ENCODE measurements at places on chromosomes 16 and 17.
A peak's percentile ranks its signal among the peaks of the same experiment; 100 is the strongest.

DNA sequence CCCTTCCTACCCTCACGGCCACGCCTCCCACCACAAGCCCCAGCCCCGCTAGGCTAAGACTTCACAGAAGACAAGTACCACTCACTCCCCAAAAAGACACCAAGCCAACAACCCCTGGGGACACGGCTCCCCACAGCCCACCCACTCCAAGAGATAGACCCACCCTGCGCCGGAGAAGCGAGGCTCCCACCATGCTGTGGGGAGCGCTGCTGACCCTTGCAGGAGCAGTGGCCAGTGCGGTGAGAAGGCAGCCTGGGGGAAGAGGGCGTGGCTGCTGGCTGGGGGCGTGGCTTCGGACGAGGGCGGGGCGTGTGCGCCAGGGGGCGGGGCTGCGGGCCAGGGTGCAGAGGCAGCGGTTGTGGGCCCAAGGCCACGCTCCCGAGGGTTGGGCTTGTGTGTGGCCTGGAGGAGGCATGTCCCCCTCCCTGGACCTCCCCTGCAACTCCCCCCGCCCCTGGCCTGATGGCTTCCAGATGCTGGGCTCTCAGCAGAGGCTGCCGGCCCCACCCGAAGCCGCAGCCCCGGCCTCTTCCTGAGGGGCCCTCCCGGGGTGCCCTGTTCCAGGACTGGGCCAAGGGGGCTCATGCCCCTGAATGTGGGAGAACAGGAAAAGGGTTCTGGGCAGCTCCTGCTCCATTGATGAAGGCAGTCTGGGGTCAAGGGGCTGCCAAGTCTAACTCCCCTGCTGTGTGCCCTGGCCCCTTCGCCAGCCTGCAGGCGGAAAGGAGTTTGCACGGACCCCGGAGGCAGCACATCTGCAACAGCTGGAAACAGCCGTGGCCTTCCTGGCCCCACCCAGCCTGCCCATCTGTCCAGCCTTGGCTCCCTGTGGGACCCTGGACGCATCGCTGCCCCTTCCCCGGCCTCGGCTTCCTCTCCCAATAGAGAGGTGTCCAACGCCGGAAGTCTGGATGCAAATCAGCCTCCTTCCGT is 9.1 kb downstream of the TFAP4 start:
- no peak for DNase-seq

DNA sequence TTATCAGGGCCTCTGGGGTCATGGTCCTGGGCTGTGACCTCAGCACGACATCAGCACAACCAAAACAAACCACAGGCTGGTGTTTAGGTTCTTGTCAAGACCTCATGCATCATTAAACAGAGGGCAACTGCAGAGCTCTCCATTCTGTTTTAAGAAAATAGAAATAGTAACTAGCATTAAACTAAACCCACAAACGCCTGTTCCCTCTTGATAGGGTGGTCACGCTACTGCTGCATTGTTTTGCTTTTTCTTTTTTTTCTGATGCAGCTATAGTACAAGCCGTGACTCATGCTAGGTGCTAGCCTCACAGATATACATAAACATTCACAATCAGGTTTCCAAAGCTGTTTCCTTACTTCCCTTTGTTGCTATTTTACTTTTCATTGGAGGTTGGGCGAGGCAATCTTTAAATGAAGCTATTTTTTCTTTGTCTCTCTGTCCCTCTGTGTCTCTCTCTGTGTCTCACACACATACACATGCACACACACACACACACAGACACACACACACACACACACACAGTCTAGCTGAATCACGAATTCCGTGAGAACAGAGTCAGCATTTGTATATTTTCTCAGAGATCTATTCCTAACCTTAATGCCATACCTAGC is 310.3 kb downstream of the CDH13 start:
- peak; percentile 34 for DNase-seq

DNA sequence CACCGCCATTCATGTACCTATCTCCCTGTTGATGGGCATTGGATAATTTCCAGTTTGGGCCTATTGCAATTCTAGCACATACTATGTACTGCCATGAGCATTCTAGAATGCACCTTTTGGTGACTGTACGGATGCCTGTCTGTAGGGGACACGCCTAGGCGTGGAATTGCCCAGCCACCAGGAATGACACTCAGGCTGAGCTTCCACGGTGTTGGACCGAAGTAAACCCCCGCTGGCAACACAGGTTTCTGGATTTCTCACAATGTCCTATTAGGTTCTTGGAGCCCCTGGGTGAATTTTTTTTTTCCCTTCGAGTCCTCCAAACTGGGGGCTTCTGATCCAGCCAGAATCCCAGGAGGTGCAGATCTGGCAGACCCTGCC is 146.6 kb downstream of the IRF8 start:
- no peak for DNase-seq

- DNase-seq, result no peak
Measured at GRCh38 chr17:33491871-33492481, 198.9 kb upstream of the ASIC2 start.

- DNase-seq, result no peak
Measured at GRCh38 chr17:45912319-45912718, 18.0 kb downstream of the MAPT start.

GRCh38 chr16:67658849-67659674 is 998 bp downstream of the ACD start:
- DNase-seq, result no peak

DNA sequence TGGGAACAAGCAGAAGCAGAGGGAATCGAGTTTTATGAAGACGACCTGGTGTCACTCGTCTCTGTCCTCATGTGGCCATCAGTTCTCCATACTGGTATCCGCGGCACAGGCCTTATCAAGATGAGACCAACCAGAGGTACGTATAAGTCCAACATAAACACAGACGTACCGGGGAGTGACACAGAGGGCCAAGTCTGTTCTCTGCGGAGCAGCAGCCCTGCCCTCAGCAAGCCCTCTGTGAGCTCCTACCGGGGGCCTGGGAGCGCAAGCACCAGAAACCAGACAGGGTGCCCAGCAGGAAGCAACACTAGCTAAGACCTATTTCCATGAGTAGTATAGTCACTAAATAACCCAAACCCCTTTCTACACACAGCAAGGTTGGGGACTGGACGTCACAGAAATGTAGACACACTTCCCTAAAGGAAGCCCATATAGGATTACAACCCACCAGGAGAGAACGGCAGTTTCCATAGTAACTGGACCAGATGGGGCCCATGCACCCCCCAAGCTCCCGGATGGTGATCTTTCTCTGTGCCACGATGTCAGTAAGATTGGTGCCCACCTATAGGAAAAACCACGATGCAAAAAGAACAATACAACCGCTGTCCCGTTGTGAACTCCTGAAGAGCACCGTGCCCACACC is 911 bp downstream of the ARL16 start:
- no peak for DNase-seq

DNA sequence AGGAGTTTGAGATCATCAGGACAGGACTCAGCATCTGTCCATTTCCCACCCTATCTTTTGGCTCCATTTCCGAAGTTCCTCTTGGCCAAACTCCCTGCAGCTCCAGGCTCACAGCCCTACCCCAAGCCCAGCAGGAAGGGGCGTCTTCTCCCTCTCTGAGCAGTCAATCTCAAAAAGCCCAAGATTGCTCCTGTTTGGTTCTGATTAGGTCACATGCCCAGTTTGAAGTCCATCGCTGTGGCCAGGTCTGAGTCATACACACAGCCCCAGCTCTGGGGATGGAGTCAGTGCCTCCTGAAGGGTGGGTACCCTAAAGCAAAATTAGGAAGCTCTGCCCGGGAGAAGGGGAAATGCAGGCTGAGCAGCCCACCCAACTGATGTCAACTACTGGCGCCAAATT is 23.9 kb downstream of the SNX20 start:
- DNase-seq, result no peak

GRCh38 chr17:60652454-60653247 is 25.0 kb upstream of the BCAS3 start:
- no peak for DNase-seq

DNA sequence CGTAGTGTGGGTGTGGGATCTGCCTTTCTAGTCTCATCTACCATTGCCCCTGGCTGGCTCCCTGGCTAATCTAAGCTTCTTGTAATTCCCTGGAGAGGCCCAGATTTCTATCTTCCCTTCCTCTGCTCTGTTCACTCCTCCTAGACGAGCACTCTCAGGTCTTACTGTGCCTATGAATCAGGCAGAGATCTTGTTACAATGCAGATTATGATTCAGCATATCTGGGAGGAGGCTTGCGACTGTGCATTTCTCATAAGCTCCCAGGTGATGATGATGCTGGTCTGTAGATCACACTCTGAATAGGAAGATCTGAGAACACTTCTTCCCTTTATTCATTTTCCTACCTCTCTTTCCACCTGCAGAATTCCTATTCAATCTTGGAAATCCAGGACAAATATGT is 200.1 kb downstream of the CBLN1 start:
- no peak for DNase-seq

DNA sequence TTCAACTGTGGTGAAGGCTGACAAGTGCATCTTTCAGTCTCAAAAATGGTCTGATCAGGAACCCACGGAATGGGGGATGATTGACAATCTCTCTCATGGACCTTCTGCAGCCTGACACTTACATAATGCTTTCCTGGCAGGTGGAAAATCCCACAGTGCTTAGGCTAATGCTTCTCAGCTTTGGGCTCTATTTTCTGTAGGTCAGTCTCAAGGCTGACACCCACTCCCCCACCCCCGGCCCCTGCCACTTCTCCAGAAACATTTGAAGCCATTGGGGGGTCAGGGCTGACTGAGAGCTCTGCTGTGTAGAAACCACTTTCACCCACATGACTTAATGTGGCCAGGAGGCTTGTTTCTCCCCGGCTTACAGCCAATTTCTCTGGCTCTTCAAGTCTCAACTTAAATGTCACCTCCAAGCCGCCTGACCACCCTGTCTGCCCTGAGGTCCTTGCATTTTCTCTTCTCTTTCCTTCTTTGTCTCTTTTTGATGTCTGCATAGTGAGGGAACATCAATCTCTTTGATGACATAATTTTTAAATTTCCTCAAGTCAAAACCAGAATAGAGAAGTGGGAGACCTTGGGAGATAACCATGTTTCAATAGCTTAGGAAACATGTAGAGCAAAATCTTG is 16.7 kb upstream of the IRF8 start:
- DNase-seq, result no peak

DNA sequence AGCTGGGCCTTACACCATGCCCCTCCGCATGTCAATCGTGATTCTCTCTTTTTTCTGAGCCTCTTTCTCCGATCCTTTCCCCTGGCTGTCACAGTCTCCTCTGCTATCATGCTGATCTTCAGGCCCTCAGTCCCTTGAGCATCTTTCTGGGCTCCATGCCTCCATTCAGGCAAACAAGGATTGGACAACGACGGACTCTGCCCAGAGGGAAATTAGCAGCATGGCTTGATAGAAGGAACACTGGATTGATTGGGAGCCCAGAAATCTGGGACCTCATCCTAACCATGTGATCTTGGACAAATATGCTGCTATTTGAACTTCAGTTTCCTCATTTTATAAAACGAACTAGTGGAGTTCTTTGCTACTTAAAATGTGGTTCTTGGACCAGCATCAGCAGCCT is 19.6 kb upstream of the PHF12 start:
- no peak for DNase-seq
